ENCODE measurements at places on chromosomes 6 and 20. TPM values are rescaled to one million over a fixed set of nuclear protein-coding genes. Genes with fewer than 3 reads are reported as not detected.
A peak's percentile ranks its signal among the peaks of the same experiment; 100 is the strongest.

GRCh38 chr20:40607927-40608326 is 81.1 kb downstream of the MAFB start:
- H3K4me1 ChIP-seq = no peaks in the 10 kb centered on the region
- H3K27ac ChIP-seq = no peak overlapping the region
- no peak for DNase-seq
- no peak overlapping the region for H3K4me3 ChIP-seq

DNA sequence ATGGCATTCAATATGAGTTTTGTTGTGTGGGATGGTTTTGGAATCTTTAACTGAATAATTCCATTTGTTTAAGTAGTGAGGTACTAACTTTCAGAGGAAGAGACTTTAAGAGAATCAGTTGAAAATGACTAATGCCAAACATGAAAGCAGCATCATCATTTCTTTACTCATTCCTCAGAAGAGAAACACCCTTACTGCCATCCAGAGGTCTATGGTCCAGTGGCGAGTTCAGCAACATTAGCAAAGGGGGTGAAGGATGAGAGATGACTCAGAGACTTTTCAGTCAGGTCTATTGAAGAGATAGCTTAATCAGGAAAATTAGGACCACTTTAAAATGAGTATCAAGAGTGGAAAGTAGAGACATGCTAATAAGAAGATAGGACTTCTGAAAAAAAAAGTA is 118.8 kb downstream of the COL19A1 start:
- no peaks in the 10 kb centered on the region for H3K4me1 ChIP-seq
- H3K27me3 ChIP-seq = no peaks in the 10 kb centered on the region
- H3K36me3 ChIP-seq = no peaks in the 10 kb centered on the region
- no peak for DNase-seq
- no peak overlapping the region for H3K4me3 ChIP-seq

GRCh38 chr6:2396042-2396657 is 150.7 kb upstream of the GMDS start:
- no peak overlapping the region for H3K4me3 ChIP-seq
- no peak overlapping the region for H3K27ac ChIP-seq
- DNase-seq = no peak
- H3K4me1 ChIP-seq = no peaks in the 10 kb centered on the region

DNA sequence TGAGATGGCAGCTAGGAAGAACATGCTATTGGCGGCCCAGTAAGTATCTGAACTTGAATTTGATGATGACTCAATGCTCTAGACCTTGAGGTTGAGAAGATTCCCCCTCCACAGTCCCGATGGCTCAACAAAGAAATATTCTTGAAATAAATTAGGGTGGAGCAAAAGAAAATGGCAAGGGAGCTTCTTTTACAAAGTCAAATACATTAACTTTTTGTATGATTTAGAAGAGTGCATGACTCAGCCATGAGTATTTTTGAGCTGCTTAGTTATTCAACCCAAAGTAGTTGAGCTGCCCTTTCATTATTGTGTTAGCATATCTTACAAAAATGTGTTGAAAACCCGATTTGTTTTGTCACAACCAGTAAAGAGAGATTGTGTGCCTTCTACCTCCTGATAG is 7.6 kb downstream of the TFAP2C start:
- peaks cover 28% of the 10 kb centered on the region for H3K27me3 ChIP-seq
- H3K4me1 ChIP-seq = no peaks in the 10 kb centered on the region
- H3K36me3 ChIP-seq = no peaks in the 10 kb centered on the region
- H3K4me3 ChIP-seq = no peak overlapping the region
- no peak for DNase-seq

GRCh38 chr6:56869346-56869745 is 85.6 kb upstream of the BEND6 start:
- no peak overlapping the region for H3K27ac ChIP-seq
- no peaks in the 10 kb centered on the region for H3K4me1 ChIP-seq
- DNase-seq = no peak
- H3K4me3 ChIP-seq = no peak overlapping the region

GRCh38 chr6:134683783-134684422 is 266.0 kb downstream of the ALDH8A1 start:
- H3K36me3 ChIP-seq = no peaks in the 10 kb centered on the region
- no peaks in the 10 kb centered on the region for H3K27me3 ChIP-seq
- no peak overlapping the region for H3K27ac ChIP-seq
- no peak for DNase-seq
- H3K4me3 ChIP-seq = no peak overlapping the region

- H3K4me1 ChIP-seq = peaks cover 5% of the 10 kb centered on the region
- no peak for DNase-seq
- H3K27ac ChIP-seq = no peak overlapping the region
- H3K4me3 ChIP-seq = no peak overlapping the region
These were observed 4.7 kb upstream of the SCUBE3 start for GRCh38 chr6:35209081-35209480.

DNA sequence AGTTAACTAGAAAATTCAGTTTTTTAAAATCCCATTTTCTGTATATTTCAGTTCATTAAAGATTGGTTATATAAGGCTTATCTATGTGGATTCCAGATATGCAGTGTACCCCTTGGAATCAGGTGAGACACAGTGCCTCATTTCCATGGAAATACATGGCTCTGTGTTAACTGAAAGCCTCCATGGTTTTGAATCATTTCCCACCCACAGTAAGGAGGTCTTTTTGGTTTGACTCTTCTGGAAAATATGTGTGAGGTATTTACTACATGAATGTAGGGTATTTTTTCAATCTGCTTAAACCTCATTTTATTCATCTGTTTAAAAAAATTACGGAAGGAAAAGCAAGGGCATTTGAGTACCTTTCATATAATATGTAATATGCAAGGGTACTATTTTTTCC is 25.5 kb downstream of the RNF144B start:
- peaks cover 7% of the 10 kb centered on the region for H3K36me3 ChIP-seq
- no peak for DNase-seq
- no peak overlapping the region for H3K27ac ChIP-seq

DNA sequence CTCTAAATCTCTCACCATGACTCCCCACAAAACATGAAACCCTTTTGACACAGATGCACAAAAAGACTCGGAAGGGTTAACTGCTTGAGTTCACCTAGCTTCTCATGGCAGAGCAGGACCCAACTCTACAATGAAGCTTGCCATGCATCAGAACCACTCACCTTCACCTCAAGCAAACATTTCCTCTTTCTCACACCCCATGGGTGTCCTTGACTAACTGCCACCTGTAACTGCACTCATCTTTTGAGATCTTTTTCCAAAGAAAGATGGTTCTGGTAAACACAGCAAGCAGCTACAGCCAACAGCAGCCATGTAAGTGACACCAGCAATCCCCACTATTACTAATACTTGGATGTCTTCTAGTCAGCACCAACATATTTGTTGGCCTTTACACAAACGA is 76.5 kb downstream of the EFHC1 start:
- H3K4me3 ChIP-seq = no peak overlapping the region
- H3K27me3 ChIP-seq = no peaks in the 10 kb centered on the region
- DNase-seq = no peak
- no peak overlapping the region for H3K27ac ChIP-seq
- H3K36me3 ChIP-seq = peaks cover 3% of the 10 kb centered on the region

DNA sequence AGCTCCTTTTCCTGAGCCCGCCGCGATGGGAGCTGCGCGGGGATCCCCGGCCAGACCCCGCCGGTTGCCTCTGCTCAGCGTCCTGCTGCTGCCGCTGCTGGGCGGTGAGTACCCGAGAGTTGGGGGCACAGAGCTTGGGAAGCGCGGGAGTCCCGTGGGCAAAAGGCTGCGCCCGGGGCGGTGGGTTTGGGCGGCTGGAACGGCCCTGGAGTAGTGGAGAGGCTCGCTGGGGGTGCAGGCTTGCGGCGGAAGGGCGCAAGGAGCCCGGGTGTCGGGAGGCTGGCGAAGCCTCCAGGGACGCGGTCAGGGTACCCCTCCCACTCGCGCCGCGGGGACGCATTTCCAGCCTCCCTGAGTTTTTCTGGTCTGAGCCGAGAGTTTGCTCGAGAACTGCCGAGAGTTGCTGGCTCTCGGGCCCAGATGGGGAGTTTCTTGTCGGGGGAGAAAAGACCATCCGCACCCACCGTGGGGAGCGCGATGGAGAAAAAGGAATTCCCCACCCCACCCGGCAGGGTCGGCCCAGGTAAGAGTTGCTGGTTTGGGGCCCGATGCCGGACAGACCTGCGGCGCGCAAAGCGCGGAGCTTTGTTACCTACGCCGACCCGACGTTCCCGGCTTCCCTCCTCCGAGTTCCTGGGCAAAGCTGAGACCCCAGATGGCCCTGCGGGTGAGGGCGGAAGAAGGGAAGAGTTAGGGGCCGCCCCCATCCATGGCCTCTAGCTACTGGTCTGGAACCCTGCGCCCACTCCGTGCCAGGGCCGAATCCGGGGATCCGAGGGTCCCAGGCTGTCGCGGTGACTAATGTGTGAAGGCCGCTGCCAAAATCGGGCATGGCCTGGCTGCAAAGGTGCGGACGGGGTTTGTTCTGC is 584 bp downstream of the PTK7 start:
- H3K4me1 ChIP-seq = peaks cover 1% of the 10 kb centered on the region
- H3K4me3 ChIP-seq = peak overlapping the region; percentile 52
- H3K27me3 ChIP-seq = peaks cover 17% of the 10 kb centered on the region

DNA sequence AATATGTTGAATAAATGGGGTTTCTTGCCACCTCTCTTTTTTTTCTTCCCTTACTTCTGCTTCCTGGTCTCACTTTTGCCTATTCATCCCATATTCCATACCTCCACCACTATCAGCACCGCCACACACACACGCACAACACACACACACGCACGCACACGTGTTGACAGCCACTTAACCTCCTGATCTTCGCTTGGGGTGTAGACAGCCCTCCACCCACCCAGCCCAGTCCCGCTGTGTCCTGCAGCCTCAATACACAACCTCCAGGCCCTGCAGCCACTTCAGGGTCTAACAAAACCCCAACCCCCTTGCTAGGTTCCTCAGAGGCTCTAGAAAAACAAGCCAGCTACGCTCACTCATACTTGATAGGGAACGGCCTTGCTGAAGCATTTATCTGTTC is 72.3 kb downstream of the LINC00237 start:
- no peak for DNase-seq
- H3K27ac ChIP-seq = no peak overlapping the region
- no peaks in the 10 kb centered on the region for H3K36me3 ChIP-seq
- H3K4me3 ChIP-seq = no peak overlapping the region

GRCh38 chr6:143401636-143402370 is 48.7 kb downstream of the ADAT2 start:
- no peaks in the 10 kb centered on the region for H3K36me3 ChIP-seq
- no peak overlapping the region for H3K27ac ChIP-seq
- H3K4me3 ChIP-seq = no peak overlapping the region

GRCh38 chr6:12748815-12749521 is 32.4 kb downstream of the PHACTR1 start:
- peaks cover 36% of the 10 kb centered on the region for H3K27me3 ChIP-seq
- H3K4me1 ChIP-seq = peaks cover 2% of the 10 kb centered on the region
- no peak overlapping the region for H3K27ac ChIP-seq
- no peaks in the 10 kb centered on the region for H3K36me3 ChIP-seq
- DNase-seq = no peak
- H3K4me3 ChIP-seq = no peak overlapping the region

- no peaks in the 10 kb centered on the region for H3K4me1 ChIP-seq
- DNase-seq = no peak
- no peak overlapping the region for H3K27ac ChIP-seq
- no peak overlapping the region for H3K4me3 ChIP-seq
- no peaks in the 10 kb centered on the region for H3K27me3 ChIP-seq
These were observed 39.2 kb downstream of the PLAGL2 start for GRCh38 chr20:32168184-32168910.

DNA sequence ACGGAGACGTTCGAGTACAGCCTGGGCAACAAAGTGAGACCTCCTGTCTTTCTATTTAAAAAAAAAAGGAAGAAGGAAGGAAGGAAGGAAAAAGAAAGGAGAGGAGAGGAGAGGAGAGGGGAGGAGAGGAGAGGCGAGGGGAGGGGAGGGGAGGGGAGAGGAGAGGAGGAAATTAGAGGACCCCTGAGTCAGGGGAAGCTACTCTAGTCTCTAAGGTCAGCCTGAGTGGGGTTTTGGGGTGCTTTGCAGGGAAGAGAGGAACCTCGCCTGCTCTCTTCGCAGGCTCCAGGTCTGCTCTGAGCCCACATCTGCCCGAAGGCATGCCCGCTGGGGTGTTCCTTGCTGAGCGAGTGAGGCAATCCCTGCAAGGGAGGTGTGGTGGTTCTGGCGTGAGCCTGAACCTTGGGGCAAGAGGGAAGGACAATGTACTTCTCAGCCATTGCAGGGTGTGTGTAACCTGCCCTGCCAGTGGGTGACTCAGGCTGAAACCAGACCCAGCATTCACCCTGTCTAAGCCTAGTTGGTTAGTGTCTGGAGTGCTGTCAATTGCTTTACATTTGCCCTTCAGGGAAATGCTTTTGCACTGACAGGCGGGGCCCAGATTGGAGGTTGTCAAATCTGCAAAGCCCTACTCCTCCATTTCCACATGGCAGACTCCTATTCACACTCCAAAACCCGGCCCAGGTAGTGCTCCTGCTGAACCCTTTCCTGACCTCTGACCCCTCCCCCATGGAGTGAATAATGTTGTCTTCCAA is 15.3 kb upstream of the MMP9 start:
- no peaks in the 10 kb centered on the region for H3K36me3 ChIP-seq
- no peaks in the 10 kb centered on the region for H3K27me3 ChIP-seq
- DNase-seq = peak; percentile 30
- peaks cover 23% of the 10 kb centered on the region for H3K4me1 ChIP-seq

GRCh38 chr6:11812439-11812838 is 33.8 kb upstream of the ADTRP start:
- H3K27ac ChIP-seq = no peak overlapping the region
- no peak for DNase-seq
- H3K4me1 ChIP-seq = peaks cover 10% of the 10 kb centered on the region
- H3K36me3 ChIP-seq = no peaks in the 10 kb centered on the region

- peak overlapping the region; percentile 4 for H3K27ac ChIP-seq
- peak; percentile 71 for DNase-seq
- H3K4me1 ChIP-seq = peaks cover 24% of the 10 kb centered on the region
- H3K4me3 ChIP-seq = no peak overlapping the region
- H3K27me3 ChIP-seq = no peaks in the 10 kb centered on the region
These were observed 63.5 kb downstream of the IRF4 start for GRCh38 chr6:455006-455585.

- H3K4me3 ChIP-seq = no peak overlapping the region
- H3K36me3 ChIP-seq = no peaks in the 10 kb centered on the region
- DNase-seq = peak; percentile 75
- H3K4me1 ChIP-seq = peaks cover 19% of the 10 kb centered on the region
- peak overlapping the region; percentile 81 for H3K27ac ChIP-seq
These were observed 72.2 kb upstream of the NAA20 start for GRCh38 chr20:19944772-19945459.

DPPA5 gene
- not detected for total RNA-seq

PRDM13 gene
- not detected for total RNA-seq

CLIC5 gene
- total RNA-seq = 8.5 TPM

TTI1 gene
- total RNA-seq = 32.7 TPM

FRK gene
- total RNA-seq = 0.02 TPM

WFDC2 gene
- 0.38 TPM for total RNA-seq

MRPS18A gene
- total RNA-seq = 50.5 TPM

KIAA0408 gene
- total RNA-seq = 6.5 TPM

CNR1 gene
- total RNA-seq = not detected
